ENCODE measurements at places on chromosomes 16 and 17.

DNA sequence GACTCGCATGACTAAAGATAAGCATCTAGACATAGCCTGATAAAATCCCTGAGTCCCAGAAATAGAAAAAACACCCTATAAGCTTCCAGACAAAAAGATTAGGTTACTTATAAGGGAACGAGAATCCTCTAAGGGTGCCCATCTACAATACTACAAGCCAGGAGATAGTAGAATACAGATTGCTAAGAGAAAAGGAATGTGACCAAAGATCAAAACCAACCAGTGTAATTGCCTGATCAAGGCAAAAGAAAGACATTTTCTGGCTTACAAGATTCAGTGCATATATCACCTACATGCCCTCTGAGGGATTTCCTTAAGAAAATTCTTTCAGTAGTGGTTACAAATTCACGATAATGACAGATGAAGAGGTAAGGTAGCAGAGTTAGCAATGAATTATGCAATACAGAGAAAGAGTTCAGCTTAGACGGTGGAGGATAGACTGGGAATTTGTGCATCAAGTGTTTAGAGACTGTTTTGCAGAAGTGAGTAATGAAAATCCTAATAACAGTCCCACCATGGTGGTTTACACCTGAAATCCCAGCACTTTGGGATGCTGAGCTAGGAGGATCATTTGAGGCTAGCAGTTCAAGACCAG lies 35.0 kb downstream of the BCL7C start:
- DNase-seq = no peak

DNA sequence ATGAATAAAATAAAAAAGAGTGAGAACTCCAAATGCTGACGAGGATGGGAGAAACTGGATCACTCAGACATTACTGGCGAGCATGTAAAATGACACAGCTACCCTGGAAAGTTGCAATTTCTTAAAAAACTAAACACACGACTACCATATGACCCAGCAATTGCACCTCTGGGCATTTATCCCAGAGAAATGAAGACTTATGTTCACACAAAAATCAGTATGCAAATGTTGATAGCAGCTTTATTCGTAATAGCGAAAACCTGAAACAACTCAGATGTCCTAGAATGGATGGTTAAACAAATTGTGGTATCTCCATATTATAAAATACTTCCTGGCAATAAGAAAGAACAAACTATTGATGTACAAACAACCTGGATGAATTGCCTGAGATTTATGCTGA lies 357.2 kb upstream of the ASIC2 start:
- DNase-seq = no peak

- no peak for DNase-seq
Measured at GRCh38 chr17:17075125-17075781, 33.0 kb downstream of the MPRIP start.

DNA sequence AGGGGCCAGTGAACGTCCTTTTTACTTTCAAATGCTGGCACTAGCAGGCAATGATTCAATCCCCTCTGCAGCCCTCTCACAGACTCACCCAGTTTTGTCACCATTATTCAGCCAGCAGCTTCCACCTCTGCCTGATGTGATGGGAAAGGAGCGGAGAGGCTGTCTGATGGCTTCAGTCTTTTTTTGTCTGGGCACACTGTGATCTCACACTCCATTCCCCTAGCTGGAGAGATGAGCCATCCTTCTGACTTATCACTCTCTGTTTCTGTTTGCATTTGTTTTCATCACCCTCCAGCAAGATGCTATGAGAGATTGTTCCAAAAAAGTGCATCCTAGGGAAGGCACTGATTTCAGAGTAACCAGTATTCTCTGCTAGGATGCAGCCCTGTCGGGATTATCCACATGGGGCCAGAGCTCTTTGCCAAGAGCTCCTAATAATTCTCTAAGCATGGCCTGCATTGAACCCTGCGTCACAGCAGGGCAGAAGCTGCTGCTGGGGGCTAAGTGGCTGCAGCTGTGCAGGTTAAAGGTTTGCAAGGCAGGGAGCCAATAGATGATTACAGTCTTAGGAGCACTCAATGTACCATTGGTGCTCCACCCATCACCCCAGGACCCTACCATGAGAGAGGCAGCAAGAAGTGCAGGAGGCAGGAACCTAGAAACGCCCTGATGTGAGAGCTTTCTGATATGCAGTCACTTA lies 236.1 kb upstream of the C16orf82 start:
- no peak for DNase-seq

GRCh38 chr17:17499402-17500145 lies 3.4 kb upstream of the RASD1 start:
- no peak for DNase-seq

DNA sequence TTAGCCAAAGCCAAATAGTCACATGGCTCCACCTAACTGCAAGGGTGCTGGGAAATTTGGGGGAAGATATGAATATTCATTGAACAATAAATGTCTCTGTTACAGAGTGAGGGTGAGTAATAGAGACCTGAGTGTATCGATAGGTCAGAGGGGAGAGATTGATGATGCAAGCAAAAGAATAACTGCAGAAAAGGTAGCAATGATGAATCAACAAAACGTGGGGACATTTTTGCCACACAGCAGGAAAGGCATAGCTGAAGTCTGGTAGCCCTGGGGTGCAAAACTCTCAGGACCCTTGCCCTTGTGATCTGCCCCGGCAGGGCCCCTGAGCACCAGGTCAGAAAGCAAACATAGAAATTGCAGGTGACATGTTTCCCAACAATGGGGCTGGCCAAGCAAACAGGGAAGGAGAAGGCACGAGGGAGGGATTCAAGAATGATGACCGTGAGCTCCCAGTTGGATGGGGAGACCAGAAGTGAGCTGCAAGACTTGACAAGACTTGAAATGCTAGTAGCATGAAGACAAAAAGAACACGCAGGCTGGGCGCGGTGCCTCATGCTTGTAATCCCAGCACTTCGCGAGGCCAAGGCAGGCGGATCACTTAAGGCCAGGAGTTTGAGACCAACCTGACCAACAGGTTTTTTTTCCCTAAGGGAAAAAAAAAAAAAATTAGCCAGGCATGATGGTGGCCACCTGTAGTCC lies 12.7 kb upstream of the HERPUD1 start:
- DNase-seq = no peak

DNA sequence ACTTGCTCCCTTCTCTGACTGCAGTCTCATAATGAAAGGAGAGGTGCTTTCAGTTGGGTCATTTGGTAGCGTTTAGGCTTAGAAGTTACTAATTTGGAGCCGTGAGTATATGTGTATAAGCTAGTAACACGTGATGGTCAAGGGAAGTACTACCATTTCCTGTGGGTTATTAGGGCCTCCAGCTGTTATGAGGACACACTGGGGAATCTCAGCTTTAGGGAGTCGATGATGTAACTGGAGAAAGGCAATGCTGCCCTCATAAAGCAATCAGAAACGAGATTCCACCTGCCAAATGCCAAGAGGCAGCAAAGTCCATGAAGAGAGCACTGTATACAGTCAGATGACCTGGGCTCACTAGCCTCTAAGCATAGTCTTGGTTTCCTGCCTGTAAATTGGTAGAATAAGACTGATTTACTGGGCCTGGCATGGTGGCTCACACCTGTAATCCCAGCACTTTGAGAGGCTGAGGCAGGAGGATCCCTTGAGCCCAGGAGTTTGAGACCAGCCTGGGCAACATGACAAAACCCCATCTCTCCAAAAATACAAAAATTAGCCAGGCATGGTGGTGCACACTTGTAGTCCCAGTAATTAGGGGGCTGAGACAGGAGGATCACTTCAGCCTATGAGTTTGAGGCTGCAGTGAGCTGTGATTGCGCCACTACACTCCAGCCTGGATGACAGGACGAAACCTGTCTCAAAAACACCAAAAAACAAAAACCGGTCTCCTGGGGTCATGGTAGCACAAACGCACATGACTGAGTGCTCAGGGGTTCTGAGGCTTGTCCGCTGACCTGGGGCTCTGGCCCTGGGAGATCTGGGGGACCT lies 53.0 kb downstream of the SF3B3 start:
- DNase-seq = no peak

GRCh38 chr17:63703029-63703428 lies 3.1 kb upstream of the LIMD2 start:
- no peak for DNase-seq

- no peak for DNase-seq
Measured at GRCh38 chr17:82129095-82129494, 31.1 kb upstream of the FASN start.

- DNase-seq = no peak
Measured at GRCh38 chr17:74618451-74618850, 5.1 kb downstream of the CD300E start.

DNA sequence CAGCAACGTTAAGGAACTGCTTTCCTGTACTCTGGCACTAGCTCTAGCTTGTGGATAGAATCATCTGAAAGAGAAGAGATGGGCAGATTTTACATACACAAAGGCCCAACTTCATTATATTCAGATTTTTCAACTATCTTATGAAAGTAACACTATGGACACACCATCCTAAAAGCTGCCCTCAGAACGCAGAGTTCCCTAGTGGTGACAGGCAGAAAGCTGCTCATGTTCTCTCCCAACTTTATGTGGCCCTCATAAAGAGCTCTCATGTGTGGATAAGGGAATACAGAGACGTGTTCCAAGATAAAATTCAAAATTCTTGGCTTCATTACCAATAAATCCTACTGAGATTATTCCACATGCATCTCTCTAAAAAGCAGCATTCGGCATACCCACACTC lies 1.5 kb downstream of the CFAP20 start:
- no peak for DNase-seq

DNA sequence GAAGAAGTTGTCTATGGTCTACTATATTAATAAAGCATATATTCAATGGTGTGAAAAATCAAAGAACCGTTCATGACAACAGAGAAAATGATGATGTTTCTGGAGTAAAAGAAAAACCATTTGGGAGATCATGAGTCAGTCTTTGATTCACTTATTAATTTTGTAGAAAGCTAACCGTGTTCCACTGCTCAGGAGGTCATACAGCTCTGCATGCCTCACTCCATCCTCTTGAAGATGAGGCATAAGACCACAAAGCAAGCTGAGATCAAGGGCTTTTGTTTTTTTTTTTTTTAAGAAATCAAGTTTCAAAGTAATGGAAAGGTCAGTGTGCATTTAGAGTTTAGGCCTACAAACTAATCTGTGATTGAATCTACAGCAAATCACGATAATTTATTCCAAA lies 206.4 kb downstream of the CEP112 start:
- no peak for DNase-seq

DNA sequence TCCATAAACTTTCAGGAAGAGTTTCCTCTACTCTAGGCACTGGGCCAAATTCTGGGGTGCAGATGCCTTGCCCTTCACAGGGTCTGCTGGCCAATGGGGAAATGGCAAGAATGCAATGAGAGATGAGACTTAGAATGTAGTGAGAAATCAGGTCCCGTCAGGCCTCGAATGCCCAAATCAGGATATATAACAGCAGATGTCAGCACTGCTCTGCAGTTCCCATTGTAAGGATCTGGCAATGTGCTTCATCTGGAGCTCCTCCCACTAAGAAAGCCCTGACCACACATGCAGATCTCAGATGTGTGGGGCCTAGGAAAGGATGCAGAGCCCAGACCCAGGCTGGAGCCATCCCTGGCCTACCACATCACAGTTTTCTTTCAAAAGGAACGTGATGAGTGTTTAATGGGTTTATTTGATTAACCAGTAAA lies 13.9 kb upstream of the LPCAT2 start:
- DNase-seq = peak; percentile 91

DNA sequence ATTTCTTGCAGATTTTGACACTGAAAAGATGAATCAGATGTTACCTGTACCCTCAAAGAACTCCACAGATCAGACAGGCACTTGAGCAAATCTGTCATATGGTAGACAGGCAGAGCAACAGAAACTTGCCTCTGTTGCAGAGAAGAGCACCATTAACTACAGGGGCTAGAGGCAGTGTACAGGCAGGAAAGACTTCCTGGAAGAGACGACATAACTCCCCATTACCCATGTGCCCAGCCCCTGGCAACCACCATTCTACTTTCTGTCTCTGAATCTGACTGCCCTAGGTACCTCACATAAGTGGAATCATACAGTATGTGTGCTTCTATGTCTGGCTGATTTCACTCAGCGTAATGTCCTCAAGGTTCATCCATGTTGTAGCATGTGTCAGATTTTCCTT lies 15.5 kb downstream of the GFOD2 start:
- no peak for DNase-seq

DNA sequence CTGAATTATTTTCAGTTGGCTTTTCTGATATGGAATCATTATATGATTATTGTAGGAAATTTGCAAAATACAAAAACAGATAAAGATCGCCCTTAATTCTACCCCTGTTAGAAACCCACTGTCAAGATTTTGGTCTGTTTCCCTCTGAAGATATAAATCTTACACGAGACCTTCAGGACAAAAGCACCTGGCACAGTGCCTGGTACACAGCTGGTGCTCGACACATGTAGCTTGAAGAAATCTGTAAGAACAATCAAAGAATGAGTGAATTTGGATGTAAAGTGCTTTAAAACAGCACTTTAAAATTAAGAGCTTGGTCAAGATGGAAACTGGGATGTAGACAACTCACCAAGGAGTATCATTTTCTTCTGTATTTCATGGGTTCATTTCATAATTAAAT lies 181.1 kb downstream of the C16orf78 start:
- DNase-seq = no peak

DNA sequence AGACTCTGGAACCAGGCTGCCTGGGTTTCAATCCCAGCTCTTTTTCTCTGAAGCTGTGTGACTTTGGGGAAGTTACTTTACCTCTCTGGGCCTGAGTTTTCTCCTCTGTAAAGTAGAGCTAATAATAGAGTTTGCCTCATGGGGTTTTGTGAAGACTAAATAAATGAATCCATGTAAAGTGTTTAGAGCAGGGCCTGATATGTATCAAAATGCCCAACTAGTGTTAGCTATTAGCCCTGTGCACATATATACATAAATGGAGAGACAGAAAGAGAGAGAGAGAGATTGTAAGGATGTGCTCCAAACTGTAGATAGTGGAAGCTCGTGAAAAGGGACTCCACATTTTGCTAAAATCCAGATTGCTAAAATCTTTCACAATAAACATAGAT lies 44.8 kb upstream of the HAPSTR1 start:
- DNase-seq = no peak

GRCh38 chr16:2436110-2436509 lies 6.9 kb downstream of the CCNF start:
- DNase-seq = no peak
